Stimulated activated CD8-positive, alpha-beta memory T cell treated with anti-CD3 and anti-CD28 coated beads, Interleukin-12 subunit alpha, Interleukin-12 subunit beta, amount 100 ng/mL, for 4 hours (primary cell): ENCODE measurements at places on chromosomes 6 and 20.

- DNase-seq = no peak
These were observed 45.0 kb downstream of the SLC23A2 start for GRCh38 chr20:4956200-4956810.

- DNase-seq = no peak
These were observed 433 bp downstream of the QRSL1 start for GRCh38 chr6:106629859-106630163.

GRCh38 chr6:33815854-33816253, 12.1 kb upstream of the MLN start:
- DNase-seq = no peak

GRCh38 chr20:2984956-2985661, 58.3 kb upstream of the GNRH2 start:
- no peak for DNase-seq

DNA sequence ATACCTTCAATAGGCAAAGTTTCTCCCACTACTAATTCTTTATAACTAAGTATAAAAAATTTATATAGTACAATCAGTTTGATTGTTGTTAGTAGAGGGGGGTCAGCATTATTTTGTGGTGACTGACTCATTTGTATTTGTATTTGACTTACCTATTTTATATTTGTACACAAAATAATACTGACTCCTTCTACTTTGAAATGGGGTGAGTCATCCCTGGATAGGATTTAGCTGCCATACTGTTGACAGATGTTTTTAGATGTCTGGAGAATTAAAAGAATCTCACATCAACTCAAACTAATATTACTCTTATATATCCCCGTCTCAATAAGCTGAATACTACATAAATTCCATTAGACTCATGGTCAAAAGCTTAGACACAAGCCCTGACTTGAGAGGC, 114.9 kb downstream of the FRK start:
- no peak for DNase-seq

DNA sequence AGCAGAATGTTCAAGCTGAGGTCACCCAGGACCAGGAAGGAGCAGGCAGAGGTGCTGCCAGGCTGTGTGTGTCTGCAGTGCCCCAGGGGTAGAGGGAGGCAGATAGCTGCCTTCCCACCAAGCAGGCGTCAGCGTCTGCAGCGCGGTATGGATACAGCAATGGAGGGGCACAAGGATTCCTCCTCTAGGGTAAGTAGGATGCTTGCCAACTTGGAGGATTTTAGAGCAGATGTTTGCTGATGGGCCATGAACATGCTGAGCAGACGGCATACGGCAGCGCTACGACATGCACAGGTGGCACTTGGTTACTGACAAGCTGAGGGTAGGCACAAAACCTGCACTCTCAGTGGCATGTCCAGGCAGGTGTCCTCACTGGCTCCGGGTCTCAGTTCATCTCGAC, 48.1 kb downstream of the PSMG4 start:
- no peak for DNase-seq

GRCh38 chr20:38573413-38573812, 7.6 kb upstream of the ADIG start:
- DNase-seq = no peak

DNA sequence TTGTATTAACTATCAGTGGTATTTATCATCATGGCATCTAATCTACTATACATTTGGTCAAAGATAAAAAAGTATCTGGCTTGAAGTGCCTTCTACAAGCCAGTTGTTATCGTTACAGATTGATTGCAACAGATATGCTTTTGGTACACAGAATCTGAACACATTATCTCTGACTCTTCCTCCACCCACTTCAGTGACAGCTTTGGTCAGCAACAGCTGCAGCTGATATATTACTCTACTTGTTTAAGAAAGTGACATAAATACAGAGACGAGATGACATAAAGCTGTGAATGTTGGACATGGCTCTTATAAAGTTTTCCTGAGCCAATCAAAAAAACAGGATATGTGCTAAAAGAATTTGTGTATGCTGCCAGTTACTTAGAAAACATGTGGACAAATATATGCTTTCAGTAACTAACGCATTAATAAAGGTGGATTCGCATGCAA, 77.6 kb downstream of the HIVEP2 start:
- no peak for DNase-seq

- DNase-seq = no peak
These were observed 151.7 kb upstream of the AKAP12 start for GRCh38 chr6:151087861-151088598.

GRCh38 chr6:17493286-17493685, 99.9 kb downstream of the CAP2 start:
- no peak for DNase-seq

GRCh38 chr6:11604836-11605506, 67.4 kb downstream of the TMEM170B start:
- no peak for DNase-seq

GRCh38 chr6:35719404-35719829, 17.4 kb upstream of the ARMC12 start:
- DNase-seq = no peak

- DNase-seq = no peak
These were observed 16.7 kb upstream of the SMLR1 start for GRCh38 chr6:130810307-130811030.

DNA sequence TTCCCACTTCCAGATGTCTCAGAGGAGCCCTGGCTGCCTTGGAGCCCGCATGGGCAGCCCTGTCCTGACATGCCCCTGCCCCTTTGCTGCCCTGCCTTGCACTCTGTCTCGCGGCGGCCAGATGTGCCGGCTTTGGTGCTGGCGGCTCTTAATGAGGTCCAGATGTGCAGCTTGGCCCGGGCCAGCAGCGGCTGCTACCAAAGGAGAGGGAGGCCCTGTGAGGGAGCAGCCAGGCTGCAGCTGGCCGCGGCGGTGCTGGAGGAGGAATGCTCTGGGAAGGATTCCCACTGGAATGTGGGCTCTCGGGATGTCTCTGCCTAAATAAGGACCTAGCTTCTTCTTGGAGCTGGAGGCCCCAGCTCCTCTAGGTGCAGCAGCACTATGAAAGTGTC, 72.4 kb downstream of the FGD2 start:
- no peak for DNase-seq

DNA sequence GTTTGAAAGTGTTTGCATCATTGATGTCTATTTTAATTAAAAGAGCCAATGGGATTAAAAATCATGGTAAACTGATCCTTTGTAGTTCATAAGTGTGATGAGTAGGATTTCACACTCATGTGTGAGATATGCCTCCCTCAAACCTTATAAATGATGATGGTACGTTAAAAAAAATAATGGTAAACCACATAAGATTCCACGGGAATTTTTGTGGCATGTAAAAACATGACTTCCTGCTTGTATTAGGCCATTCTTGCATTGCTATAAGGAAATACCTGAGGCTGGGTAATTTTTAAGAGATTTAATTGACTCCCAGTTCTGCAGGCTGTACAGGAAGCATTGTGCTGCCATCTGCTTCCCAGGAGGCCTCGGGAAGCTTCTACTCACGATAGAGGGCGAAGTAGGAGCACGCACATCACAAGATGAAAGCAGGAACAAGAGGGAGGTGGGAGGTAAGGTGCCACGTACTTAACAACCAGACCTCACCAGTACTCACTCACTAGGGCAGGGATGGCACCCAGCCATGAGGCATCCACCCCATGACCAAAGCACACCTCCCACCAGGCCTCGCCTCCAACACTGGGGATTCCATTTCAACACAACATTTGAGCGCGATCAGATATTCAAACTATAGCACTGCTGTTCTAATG, 187.6 kb upstream of the QKI start:
- no peak for DNase-seq

GRCh38 chr6:95095855-95096254, 481.5 kb upstream of the MANEA start:
- DNase-seq = no peak

- DNase-seq = no peak
These were observed 7.2 kb upstream of the CHMP4B start for GRCh38 chr20:33803921-33804337.

DNA sequence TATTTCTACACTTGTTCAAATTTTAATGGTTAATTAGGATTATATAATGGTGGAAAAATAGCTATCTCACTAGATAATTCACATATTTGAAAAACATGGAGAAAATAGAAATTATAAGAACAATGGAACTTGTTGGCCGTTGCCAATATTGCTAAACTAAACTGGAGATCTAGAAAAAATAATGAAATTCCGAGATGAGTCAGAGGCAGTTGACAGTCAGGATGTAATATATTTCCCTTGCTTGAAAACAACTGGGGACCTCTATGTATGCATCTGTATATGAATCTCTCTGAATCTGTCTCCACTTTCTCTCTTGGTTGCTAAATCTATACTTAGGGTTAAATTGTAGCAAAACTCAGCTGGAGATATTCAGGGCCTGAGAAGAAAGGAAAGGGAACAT, 1108.2 kb upstream of the GJE1 start:
- DNase-seq = no peak

DNA sequence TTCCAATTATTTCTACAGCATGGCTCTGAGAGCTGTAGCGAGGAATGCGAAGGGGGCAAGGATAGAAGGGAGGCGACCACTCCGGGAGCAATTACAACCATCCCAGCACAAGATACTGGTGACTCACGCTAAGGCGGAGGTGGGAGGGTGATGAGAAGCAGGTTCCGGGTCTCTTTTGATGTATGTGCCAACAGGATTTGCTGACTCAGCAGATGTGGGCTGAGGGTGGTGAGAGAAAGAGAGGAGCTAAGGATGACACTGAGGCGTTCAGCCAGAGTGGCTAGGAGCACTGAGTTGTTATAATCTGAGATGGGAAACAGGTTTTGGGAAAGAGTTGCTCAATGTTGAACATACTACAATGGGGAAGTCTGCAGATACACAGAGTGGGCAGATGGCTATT, 9.3 kb upstream of the TXNDC5 start:
- no peak for DNase-seq

GRCh38 chr6:3204921-3205320, 22.5 kb downstream of the TUBB2B start:
- DNase-seq = no peak

- no peak for DNase-seq
These were observed 38.7 kb downstream of the TTI1 start for GRCh38 chr20:37994512-37994911.

DNA sequence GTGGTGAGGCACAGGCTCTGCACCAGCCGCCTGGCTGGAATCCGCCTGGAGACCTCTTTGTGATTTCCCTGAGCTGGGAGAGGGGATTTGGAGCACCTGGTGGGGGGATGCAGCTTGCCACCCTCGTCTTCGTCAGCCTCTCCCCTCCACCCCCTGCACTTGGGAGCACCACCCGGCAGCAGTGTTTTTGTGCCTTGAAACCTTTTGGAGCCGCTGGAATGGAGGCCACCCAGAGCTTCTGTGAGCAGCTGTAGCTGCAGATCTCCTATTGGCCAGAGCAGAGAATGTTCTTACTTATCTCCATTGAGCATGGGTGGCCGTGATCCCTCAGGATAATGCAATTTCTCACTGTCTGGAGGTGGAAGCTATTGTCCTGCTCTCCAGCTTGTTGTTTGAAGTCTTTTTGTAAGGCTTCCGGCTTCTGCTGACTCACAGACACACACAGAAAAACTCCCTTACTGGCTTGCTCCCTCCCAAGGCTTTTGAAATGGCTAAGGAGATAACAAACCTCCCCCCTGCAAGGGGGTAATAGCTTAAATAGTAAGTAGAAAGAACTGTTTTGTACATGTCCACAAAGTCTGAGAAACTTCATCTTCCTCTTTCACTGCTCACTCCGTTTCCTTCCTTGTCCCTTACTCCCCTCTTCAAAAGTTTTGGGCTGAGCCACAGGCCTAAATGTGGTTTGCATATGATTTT, 271.2 kb downstream of the PRL start:
- DNase-seq = no peak

DNA sequence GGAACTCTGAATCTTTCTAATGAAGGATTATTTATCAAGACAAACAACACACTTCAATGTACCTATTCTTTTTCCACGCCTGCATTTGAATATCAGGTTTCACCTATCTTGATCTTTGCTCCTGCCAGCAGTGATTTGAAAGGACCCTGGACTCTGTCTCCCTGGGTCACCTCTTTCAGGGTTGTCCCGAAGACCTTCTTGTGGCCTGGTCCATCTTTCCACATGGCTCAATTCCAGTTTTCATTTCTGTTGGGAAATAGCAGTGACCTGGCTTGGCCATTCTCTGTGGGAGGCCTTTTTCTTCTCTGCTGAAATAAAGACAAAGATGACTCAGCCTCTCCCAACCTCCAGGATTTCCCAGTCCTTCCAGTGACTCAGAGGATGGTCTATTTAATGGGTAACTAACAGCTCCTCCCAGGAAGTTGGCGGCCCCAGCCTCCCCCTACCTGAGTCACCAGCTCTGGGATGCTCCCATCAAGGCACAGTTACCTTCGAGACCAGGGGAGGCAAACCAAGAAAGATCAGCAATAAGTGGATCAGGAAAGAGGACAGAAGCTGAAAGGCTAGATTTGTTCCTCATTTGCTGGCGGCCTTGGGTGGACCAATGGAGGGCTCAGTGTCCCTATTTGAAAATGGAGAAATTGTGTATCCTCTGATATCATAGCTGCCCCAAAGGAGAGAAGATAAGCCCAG, 120.2 kb upstream of the RNF24 start:
- no peak for DNase-seq
